Epithelial cell of esophagus (primary cell): ENCODE measurements at places on chromosomes 2 and 18.

GRCh38 chr2:171235262-171235881, 74.7 kb upstream of the TLK1 start:
- DNase-seq, result peak; percentile 42

DNA sequence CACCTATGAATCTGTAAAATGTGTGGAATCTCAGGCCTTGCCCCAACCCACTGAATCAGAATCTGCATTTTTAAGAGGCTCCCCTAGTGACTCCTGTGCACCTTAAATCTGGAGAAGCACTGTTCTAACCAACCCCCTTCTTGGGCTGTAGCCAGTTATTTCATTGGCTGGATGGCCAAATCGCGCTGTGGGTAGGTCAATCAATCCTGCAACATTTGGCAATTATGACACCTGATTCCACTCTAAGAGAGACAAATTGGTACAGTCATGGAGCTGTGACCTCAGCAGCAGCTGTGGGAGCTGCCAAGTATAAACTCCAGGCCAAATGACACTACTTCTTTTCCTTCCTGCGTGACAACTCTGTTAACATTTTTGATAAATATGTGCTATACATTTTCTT, 208.7 kb downstream of the CLIP4 start:
- DNase-seq, result no peak

GRCh38 chr2:45004562-45005191, 4.6 kb downstream of the SIX2 start:
- no peak for DNase-seq

DNA sequence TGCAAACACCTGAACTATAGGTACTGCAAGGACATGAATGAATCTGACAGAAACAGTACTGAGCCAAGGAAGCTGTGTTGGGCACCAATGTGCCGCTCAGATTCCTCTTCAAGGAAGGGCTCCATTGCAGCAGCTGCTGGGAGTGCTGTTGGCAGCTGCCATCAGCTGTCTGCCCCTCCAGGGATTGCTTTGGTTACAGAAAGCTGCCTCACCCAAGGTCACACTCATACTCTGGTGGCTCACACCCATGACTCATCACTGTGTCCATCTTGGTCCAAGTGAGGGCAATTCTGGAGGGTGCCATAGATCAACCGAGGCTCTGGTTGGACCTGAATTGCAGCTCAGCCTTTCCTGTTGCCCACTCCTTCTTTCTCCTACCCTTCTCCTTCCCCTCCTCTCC, 24.4 kb upstream of the TRPM8 start:
- DNase-seq, result peak; percentile 6

DNA sequence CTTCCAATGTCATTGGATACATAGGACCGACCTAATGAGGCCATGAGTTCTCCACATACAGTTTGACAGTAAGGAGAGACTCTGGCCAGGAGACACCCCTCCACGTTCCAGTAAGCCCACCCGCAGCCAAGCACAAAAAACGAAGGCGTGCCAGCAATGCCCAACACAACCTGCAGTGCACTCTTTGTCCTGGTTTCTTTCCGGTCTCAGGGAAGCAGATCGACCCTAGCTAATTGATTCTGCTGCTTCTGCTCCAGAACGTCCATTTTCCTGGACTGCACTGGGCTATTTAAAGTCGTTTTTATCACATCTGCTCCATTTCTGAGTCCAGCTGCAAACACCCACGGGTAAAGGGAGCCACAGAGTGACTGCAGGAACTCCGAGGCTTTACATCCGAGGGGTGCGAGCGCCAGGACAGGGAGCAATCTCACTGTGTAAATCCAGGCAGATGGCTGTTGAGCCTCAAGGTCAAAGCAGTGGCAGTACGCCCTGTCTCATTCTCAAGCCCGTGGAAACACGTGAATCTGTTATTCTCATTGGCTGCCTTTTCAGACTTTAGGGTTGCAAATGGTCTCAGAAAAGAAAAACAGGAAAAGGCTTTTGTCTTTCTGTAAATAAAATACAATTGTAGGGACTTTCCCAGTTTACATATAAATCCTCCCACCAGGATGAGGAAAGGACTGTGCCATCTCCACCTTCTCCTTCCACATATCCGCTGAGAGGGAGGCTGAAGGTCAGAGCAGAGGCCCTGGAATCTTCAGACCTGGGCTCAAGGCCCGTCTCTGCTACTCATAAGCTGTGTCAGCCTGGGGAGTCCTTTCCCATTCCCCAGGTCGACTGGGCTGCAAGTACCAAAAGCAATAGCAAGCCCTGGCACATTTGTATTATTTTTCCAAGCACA, 40.7 kb downstream of the TMEM163 start:
- DNase-seq, result no peak

DNA sequence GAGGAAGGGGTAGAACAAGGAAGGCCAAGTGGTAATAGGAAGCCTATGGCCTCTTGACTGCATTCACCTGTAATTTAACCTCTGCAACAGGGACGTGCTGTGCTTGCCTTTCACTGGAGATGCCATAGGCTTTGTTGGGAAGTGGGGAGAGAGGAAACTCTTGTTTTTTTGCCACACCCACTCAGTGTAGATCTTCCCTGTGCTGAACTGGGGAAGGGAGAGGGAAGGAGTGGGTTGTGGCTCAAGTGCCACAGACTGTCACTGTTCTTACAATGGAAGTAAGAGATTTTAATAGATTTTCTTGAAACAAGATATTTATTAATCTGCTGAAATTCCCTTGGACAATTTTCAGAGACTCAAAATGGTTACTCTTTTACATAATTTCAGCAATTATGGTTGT, 127.3 kb downstream of the FAM210A start:
- no peak for DNase-seq

- DNase-seq, result peak; percentile 11
Measured at GRCh38 chr18:26919627-26920026, 54.1 kb upstream of the AQP4 start.

- no peak for DNase-seq
Measured at GRCh38 chr2:191572319-191572718, 105.6 kb upstream of the NABP1 start.

DNA sequence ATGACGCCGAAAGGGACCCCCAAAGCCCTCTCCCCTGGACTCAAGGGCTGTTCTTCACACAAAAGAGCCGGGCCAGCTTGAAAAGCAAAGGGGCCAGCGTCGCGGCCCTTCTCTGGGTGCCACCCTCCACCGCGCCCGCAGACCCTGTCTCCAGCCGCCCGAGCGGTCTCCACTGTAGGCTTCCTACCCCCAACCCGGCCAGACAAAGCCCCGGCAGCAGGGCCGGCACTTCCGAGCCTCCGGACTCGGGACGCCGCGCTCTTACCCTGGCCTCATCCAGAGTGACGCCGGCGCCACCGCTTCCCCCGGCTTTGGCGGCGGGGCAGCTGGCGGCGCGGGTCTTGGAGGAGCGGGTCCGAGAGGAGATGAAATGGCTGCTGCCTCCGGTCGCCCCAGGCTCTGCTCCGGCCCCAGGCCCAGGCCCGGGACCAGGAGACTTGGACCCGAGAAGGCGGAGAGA, 603 bp downstream of the ATAD2B start:
- DNase-seq, result peak; percentile 29

DNA sequence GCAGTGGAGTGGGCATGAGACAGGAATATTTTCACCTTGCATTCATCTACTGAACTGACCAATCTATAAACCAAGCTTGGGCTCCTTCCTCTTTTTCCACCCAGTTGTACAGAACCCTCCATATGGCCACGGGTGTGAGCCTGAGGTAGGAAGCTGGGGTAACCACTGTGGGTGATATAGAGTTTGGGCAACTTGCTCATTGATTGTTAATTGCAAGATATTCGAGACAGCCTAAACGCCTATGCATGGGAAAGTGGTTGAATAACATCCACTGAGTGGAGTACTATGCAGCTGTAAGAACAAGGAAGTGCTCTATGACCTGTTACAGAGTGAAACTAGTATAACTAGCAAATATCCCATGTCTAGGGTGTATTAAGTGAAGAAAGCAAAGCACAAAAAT, 7.3 kb upstream of the VAPA start:
- no peak for DNase-seq

DNA sequence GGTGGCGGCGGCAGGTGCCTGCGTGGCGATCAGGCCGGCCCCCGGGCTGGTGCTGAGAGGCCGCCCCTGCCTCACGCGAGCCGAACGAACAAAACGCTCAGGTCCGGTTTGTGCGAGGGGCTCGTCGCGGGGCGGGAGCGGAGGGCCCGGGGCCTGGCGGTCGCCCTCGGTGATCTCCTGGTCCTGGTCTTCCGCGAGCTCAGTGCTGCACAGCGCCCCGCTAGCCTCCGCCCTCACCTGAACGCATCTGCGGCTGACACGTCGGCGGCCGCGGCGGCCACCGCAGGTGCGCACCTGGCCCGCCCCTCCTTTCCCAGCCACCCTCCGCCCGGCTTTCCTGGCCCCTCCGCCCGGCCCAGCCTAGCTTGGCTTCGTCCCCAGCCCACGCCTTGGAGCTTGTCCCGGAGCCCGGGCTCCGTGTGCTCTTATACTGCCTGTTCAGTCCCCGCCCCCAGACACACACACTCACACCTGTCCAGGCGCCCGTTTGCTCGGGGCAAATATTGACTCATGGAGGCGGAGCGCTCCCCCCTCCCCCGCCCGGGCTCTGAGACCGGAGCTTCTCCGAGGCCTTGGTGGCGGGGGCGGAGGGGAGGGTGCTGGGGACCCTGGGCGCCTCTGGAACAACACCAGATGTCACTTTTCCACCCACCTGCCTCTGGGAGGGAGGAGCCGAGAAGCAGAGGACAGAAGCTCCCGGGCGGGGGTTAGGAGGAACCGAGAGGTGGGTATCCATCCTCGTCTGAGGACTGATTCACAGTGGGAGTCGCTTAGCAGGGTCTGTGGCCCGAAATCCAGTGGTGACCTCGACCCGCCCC, 8.6 kb upstream of the CRYBA2 start:
- DNase-seq, result peak; percentile 83

- DNase-seq, result no peak
Measured at GRCh38 chr2:314561-315336, 26.9 kb upstream of the ALKAL2 start.

DNA sequence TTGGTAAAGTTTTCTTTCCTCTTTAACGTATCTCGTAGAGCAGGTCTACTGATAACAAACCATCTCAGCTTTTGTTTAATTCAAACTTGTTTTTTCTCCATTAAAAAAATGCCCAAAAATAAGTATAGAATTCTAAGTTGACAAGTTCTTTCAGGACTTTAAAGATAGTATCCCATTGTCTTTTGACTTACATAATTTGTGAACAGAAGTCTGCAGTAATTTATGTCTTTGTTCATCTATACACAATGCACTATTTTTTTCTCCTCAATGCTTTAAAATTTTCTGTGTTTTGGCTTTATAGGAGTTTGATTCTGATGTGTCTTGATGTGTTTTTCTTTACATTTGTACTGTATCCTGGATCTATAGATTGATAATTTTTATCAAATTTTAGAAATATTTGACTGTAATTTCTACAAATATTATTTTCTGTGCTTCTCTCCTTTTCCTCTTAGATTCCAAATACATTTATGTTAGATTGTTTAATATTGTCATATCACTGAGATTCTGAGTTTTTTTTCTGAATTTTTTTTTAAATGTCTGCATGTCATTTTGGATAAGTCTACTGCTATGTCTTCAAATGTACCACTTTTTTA, 143.3 kb downstream of the FTCDNL1 start:
- DNase-seq, result no peak

GRCh38 chr2:35931626-35932025, 424.0 kb upstream of the CRIM1 start:
- no peak for DNase-seq

DNA sequence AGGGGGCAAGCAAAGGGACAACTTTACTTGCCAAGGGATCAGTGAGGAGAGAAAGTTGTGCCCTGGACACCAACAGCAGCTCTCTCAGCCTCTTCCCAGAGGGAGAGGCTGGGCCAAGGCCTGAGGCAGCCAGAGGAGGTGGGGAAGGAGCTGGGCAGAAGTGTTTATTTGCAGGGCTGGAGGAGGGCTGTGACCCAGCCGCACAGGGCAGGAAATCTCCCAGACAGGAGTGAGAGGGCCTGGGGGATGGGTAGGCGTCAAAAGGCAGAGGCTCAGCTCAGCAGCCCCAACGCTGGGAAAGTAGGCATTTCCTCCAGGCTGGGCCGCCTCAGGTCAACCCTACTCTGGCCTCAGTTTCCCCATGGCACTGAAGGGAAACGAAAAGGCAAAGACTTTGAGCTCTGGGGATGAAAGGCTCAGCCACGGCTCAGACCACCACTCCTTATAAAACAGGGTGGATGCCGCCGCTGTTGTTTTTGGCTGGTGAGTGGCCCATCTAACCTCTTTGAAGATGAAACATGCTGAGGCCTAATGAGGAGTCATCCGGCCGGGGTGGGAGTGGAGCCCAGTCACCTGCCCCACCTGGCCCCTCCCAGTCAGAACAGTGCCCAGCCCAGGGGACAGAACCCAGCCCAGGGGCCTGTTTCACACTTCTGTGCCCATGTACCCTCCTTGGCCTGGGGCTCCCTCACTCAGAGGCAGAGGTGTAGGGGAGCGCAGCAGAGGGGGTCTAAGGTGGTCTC, 21.9 kb upstream of the SEMA4C start:
- no peak for DNase-seq

GRCh38 chr2:74891136-74891764, 57.3 kb downstream of the HK2 start:
- no peak for DNase-seq
